ENCODE measurements at places on chromosomes 3 and 15.

- DNase-seq, result no peak
Observed at GRCh38 chr15:39313467-39313866, 267.4 kb upstream of the THBS1 start.

DNA sequence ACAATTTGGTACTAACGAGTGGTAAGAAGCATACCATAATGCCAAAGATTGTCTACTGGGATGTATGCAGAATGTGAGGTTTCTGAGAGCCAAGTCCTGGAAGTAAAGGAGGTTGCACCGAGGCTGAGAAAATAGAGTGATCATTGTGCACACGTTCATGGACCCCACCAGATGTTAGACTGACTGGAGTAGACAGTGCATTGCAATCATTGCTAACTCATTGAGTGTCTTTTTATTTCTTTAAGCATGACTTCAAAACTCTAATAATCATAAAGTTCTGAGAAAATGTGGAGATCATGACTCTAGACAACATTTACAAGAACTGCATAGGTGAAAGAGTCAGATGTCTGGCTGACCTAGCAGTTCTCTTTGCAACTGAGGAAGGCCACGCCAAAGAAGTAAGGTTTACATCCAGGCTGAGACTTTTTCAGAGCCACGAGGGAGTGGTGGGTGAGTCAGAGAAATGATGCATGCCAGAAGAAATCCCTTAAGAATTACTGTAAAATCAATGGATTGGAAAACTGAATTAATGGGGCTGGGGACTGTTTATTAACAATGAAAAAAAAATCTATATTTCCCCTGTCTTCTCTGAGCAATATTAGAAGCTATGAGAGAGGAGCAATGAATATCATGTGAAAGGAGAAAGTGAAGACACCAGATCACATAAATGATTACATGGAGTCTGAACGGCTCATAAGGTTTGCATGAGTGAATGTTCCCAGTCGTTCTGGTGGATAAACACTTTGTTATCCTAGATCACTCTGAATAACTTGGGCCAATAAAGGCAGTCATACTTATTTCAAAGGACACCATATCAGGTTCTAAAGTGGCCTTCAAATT lies 76.0 kb upstream of the SLC25A26 start:
- no peak for DNase-seq

- DNase-seq, result no peak
Observed at GRCh38 chr15:40050788-40051470, 11.9 kb upstream of the SRP14 start.

GRCh38 chr3:68972358-68972979 lies 40.1 kb upstream of the TAFA4 start:
- peak; percentile 69 for DNase-seq

- no peak for DNase-seq
Observed at GRCh38 chr15:88234711-88235110, 21.8 kb downstream of the NTRK3 start.

Measured in hematopoietic multipotent progenitor cell treated with erythropoietin and hydrocortisone succinate and interleukin-3 and kit ligand, for 8 days (in vitro differentiated cells).